ENCODE measurements at places on chromosomes 11 and 22.

GRCh38 chr11:57562596-57562995, 4.9 kb downstream of the UBE2L6 start:
- DNase-seq, result no peak

- DNase-seq, result no peak
These were observed 11.4 kb downstream of the ZNRF3 start for GRCh38 chr22:28894807-28895206.

GRCh38 chr11:79269611-79270307, 171.1 kb downstream of the TENM4 start:
- DNase-seq, result no peak

DNA sequence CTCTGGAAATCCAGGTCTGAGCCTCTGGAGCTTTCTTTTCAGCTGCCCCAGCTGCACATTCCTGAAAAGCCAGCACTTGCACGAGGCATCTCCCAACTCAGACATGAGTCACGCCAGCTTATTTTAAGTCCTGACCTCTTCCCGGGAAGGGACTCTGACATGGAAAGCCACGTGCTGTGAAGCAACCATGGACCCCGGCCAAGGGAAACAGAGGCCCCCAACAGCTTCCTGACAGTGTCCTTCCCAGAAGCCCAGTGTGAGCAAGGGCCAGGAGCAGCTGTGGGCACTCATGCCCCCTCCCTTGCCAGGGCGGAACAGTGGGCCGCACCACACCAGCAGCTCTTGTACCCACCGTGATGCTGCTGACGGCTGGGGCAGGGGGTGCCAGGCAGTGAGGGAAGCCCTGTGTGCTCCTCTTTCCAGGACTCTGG, 118.8 kb upstream of the CADM1 start:
- DNase-seq, result no peak

GRCh38 chr22:27905653-27906052, 13.4 kb downstream of the PITPNB start:
- DNase-seq, result no peak

DNA sequence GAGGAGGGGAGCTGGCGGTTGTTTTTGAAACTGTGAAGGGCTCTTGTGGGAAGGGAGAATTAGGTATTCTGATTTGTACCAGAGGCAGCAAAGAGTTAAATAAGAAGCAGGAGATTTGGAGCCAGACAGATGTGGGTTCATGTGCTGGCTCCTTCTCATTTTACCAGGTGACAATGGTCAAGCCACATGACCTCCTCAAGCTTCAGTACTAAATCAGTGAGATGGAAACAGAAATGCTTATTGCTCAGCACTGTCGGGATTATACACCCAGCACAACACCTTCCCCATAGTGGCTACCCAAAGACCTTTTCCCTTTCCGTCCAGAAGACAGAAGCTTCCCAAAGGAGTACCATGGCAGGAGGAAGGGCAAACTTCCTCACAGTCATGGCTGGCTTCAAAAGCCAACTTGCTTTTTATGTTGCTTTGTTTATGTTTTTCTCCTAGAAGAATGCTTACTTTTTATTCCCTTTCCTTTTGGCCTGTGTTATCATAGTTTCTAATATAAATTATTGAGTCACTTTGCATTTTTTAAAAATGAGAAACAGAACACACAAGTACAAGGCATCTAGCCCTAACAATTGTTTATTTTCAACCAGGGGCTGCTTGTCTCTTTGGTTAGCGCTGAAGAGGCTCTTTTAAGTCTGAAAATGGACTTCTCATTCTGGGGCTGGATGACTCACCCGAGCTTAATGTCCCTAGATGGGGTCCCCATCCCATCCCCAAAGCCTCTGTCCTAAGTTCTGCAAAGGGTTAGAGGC, 181.5 kb upstream of the ZBED5 start:
- DNase-seq, result no peak

- no peak for DNase-seq
These were observed 49.9 kb downstream of the BIRC2 start for GRCh38 chr11:102396708-102397563.

DNA sequence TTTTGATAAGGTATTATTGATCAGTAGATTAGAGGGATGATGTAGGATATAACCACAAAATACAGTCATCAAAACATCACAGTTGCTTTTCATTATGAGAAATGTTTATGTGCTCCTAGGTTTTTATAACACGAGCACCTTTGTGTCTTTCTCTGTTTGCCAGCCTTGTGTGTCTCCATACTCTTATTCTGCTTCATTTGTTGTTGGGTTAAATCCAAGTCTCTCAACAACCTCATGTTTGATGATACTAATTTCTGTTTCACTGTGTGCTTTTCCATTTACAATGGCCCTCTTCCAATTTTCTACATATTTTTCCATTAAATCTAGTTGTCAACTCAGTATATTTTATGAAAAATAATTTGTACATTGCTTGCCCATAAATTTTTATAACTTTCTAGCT, 107.7 kb upstream of the POU2AF2 start:
- DNase-seq, result no peak

DNA sequence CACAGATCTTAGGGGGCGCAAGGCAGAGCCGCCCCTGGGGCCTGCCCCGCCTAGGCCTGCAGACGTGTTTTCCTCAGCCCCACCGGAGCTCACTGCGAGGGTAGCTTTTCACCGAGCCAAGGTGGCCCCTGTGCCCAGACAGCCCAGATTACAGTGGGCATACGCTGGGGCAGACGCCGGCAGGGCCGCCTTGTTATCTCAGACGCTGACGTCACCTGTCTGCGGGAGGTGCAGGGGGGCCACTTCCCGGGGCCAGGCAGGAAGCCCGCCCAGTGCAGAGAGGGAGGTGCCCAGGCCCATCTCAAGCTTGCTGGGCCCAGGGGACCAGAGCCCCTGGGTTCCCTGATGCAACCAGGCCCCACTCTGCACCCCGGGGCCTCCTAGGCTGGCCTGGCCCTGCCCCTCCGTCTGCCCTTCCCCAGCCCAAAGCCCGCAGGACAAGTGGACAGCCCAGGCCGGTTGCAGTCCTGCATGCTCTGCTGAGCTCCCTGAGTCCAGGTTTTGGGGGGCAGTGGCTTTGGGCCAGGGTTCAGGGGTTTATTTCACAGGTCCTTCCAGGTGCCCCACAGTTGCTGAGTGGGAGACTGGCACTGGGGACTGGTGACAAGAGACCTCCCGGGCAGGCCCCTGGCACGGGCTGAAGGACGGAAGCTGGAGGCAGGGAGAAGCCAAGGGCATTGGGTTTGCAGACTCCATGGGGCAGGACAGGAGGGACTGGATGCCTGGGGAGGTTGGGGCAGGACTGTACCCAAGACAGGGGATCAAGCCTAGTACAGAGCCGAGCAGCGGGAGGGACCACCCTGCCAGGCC, 38.6 kb downstream of the IGF2 start:
- DNase-seq, result no peak

- no peak for DNase-seq
These were observed 40.4 kb downstream of the FLI1 start for GRCh38 chr11:128734103-128734831.

DNA sequence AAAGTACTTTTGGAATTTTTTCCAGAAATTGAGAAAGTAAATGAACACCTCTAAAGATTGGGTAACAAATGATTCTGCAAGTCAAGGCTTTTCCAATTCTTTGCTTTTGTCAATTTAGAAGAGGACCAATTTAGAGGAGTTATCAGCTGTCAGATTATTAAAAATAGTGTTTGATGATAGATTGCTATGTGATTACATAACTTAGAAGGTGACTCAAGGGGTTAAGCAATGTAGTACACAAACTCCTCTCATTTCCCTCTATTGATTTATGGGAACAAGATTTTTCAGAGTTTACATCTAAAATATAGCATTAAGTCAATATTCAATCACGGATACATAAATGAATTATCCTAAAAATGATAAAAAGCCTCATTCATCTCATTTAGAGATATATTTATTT, 70.3 kb downstream of the INSC start:
- no peak for DNase-seq

DNA sequence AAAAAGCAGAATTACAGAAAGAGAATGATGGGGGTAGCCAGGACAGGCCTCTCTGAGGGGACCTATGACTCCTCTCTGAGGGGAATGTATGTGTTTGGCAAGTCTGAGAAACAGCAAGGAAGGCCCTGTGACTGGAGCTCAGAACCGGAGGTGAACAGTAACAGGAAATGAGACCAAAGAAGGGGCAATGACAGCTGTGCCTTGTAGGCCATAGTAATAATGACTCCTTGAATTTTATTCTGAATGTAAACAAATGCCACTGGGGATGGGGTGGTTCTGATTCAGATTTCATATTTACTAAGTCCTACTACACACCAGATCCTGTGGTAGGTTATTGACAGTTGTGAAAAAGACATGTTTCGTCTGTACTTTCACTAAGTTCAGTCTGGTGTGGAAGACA, 52.8 kb upstream of the APOA1 start:
- no peak for DNase-seq

GRCh38 chr11:124978316-124978715, 24.3 kb downstream of the CCDC15 start:
- DNase-seq, result no peak

GRCh38 chr22:20464096-20464614, 26.5 kb upstream of the SCARF2 start:
- no peak for DNase-seq

DNA sequence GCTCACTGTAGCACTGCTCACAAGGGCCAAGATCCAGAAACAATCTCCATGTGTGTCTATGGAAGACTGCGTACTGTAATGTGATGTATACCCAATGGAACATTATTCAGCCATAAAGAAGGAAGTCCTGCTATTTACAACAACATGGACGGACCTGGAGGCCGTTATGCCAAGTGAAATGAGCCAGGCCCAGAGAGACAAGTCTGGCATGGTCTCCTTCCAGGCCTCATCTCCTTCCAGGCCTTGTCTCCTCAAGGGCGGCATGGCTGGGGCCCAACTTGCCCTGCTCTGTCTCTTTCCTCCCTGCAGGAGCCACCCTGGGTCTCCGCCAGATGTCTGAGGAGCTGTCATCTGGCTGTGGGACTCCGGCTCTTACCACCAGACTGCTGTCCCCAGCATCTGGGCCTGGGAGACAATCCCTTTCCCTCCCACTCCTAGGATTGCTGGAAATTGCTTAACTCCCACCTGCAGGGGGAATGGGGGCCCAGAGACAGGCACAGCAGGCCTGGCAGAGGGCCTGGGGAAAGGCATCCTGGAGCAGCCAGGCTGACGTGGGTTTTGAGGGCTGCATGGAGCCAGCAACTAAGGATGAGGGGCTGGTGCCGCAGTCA, 1326.6 kb downstream of the TBC1D22A start:
- DNase-seq, result no peak

GRCh38 chr22:29328566-29329500, 13.3 kb upstream of the RASL10A start:
- DNase-seq, result no peak

DNA sequence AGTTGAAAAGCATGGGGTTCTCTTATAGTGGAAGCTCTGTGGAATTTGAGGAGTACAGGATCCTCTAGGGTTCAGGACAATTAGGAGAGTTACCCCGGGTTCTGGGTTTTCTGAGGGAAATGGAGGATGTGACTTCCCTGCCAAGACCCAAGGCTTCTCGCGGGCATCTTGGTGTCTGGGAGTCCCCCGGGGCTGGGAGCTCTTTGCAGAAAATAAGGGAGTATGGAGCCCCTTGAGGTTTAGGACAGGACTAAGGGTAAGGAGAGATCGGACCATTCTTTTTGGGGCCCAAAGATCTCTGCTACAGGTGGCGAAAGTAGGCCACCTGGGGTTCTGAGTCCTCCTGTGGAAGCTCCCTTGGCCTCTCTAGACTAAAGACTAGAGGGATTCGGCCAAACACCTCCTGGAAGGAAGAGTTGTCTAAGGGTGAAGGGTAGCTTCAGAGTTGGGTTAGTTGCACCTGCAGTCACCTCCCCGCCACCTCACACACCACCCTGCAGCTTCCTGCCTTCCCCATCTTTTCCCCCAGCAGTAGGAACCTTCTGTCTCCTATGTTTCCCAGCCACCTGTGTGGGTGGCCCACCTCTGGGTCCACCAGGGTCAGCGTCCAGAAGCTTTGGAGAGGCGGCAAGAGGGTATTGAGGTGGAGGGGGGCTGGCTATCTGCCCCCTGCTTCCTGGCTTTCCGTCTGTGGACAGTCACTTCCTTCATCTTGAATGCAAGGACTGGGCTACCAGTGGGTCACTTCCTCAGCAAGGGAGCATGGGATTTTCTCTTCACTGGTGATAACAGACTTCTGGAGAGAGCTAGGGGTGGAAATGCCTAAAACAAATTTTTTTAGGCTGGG, 908 bp downstream of the LIMK2 start:
- no peak for DNase-seq

DNA sequence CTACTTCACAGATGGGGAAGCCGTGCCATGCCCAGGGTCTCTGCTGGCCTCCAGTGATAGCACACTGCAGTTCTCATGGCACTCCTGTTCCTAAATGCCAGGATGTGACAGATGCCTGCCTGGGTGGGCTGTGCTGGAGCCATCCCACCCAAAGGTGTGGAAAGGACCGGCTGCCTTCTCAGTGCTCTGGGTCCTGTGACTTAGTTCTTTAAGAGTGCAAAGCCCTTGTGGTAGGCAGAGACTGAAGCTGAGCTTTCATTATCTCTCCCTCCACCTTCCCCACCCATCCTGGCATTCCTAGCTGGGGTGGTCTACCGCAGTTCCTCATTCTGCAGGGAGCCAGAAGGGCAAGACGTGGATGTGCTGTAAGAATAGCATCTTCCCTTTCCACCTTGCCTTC, 150.1 kb downstream of the CEP164 start:
- DNase-seq, result no peak

DNA sequence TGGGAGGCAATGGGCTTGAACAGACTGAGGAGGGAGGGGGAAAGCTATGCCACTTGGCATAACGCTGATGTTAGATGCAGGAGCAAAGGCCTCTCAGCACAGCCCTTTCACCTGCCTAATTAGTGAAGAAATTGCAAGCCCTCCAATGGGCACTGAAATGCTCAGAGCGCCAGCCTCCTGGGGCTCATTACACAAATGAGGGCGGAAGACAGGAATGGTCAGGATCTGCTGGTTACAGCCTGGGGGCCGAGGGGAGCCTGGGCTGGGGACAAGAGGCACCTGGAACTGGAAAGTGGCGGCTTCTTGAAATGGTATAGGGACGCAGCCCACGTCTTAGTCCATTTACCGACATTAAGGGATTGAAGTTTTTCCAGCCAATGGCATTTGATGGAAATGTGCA, 50.2 kb upstream of the PLET1 start:
- no peak for DNase-seq

GRCh38 chr11:2092464-2092910, 46.7 kb downstream of the IGF2 start:
- DNase-seq, result no peak

- no peak for DNase-seq
These were observed 447.7 kb downstream of the TBC1D22A start for GRCh38 chr22:47210112-47210657.

DNA sequence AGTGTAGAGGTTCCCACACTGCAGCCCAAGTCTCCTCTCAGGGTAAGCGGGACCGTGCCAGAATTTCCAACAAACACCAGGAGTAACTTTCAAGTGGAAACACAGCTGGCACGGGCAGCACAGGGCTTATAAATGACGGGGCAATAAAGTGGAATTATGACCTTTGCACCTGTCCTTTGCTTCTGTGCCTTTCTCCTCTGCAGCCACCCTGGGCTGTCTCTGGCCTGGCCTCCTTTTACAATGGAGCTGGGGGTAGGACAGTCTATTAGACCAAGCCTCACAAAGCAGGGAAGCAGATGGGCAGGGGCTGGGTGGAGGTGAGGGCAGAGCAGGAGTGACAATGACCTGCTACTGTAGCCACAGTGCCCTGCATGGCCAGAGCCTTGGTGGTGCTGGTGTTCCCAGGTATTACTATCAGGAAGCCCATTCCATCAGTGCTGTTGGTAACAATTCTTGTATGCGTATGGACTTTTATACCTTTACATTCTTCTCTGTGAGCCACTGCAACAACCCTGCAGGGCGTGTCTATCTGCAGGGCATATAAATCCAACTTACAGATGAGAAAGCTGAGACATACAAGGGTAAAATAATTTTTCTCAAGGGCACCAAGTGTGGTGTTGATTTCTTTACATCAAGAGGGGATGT, 387.8 kb downstream of the CTTN start:
- DNase-seq, result no peak
